NCI-H1436 treated with DMSO at 0.1 percent for 48 hours (cell line): ENCODE measurements at places on chromosomes 12 and 14.

DNA sequence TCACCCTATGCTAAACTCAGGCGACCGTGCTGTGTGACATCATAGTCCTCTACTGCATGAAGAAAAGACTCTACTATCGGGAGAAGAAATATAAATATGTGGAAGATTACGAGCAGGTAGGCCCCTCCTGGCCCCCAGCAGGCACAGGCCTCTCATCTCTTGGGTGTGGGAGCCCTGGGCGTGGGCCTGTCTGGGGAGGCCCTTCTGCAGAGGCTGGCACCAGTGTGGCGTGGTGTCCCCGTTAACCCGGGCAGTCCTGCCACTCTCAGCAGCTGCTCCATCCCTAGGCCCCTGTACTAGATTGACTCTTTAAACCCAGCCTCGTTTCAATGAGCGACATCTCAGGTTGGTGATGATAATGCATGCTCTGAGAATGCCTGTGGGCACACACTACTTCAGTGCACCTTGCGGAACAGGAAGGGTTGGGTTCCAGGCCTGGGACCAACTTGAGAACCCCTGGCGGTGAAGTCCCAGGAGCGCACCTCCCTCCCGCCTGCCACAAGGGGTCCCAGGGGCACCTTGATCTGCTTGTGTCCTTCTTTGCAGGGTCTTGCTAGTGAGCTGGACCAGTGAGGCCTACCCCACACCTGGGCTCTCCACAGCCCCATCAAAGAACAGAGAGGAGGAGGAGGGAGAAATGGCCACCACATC lies 23.2 kb downstream of the P2RX4 start:
- DNase-seq: no peak

GRCh38 chr12:57524814-57525614 lies 2.4 kb downstream of the MBD6 start:
- DNase-seq: no peak

GRCh38 chr14:23129759-23130316 lies 10.8 kb upstream of the CEBPE start:
- DNase-seq: no peak

- DNase-seq: no peak
Measured at GRCh38 chr12:104463368-104463767, 6.6 kb downstream of the CHST11 start.

- no peak for DNase-seq
Measured at GRCh38 chr12:122988036-122988435, 7.6 kb downstream of the ARL6IP4 start.

DNA sequence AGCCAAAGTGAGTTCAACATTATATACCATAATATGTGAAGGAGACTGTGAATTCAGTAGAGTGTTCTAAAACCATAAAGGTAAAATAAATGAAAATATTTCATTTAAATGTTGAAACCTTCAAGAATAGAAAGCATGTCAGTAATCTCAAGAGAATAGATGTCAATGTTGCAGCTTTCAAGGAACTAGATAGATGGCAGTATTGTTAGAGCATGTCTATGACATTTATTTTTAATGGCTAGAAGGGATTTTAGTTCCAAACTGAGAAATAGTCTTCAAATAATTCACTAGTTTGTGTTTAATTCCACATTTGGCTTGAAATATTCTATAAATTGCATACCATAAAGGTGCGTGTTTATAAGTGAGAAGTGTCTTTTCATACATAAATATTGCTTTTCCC lies 326.5 kb downstream of the FLRT2 start:
- no peak for DNase-seq

DNA sequence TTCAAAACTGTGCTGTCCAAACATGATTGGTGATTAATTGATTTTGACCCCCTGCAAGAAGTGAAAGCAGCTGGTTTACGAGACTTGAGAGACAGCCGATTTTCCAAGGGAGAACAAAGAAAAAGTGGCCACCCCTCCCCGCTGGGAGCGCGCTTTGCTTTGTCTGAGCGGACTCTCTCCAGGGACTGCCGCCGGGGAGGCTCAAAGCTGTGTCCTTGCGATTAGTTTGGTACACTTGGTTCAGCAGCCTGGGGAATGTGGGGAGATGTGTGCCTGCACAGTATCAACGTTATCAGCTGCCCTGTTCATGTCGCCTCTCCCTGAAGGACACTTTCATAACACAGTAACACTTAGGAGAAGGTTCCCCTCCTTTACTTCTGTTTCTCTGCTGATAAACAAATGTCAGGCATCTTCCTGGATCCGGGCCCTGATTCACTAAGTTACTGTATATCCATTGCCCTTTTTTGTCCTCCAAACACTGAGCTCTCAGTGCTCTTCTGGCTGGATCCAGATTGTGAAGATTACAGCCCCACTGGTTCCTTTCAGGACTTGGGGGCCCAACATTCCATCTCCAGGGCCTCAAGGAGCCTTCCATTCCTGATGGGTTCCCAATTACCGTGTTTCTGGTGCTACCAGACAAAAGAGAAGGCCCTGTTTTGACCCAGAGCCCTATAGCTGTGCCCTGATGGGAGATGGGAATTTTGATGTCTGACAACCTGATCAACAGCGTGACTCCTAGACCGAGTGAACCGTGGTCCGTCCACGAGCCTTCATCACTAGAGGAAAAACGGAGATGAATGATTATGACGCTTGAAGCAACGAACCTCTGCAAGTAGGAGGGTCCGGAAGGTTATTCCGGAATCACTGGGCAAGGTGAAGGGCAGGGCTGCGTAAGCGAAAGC lies 31.7 kb upstream of the TUBA1C start:
- peak; percentile 70 for DNase-seq

DNA sequence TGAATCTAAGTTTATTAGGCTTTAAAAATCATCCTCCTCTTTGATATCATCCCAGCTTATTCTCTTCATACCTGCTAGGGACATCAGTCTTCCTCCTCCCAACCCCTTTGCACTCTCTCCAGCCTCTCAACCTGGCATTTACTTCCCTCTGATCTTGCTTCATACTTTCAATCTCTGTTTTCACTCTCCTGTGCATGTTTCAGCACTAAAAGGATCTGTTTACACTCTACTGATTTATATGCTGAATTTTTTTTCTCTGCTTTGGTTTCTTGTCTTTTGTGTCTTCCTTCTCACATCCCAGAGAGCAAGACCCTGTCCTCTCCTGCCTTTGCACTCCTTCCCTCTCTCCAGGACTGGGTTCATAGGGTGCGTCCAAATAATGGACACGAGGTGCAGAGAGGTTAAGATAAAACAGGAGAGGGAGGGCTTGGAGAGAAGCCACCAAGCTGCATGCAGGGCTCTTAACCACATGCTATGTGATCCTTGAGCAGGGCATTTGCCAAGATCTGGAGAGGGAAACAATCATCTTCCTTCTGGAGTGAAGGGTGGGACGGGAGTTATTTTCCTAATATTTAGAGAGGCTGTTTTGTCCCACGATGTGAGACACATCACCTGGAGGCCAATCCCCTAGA lies 3.0 kb upstream of the CISTR start:
- no peak for DNase-seq

DNA sequence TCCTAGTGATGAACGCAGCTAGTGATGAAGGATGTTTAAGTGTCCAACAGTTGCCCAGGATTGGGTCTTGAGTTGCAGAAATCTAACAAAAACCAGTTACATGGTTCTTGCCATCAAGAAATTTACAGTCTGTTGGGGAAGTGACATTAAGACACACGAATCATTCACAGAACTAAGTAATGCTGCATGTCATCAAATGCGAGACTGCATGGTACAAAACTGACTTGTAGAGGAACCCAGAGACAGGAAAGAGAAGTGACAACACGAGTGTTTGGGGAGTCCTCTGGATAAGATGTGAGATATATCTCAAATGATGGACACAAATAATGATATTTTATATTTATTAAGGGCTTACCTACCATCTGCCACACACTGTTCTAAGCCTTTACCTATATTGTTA lies 6.1 kb upstream of the SYNE3 start:
- DNase-seq: no peak

DNA sequence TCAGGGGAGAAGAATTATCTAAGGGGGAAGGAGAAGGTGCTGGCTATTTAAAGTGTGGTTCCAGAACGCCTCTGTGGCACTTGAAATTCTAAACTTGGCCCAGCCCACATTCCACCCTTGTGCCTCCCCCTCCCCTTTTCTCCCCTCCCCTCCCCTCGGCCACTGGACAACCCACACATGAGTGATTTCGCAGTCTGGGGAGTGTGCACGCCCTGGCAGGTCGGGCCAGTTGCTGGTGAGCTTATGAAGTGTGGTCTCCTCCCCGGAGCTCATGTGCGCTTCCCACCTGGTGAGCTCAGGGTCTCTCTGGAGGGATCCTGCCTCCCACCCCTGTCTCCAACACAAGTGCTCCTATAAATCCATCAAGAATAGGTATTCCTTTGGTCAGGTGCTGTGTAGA lies at the start of gene SLC6A13:
Gene SLC6A13, minus strand, starts transcription at position 20 of the 400 bp plus-strand sequence. CDS start 2,784 bp downstream, outside the sequence.
- DNase-seq: no peak
